ENCODE measurements at places on chromosomes 4 and X. TPM values are rescaled to one million over a fixed set of nuclear protein-coding genes. Genes with fewer than 3 reads are reported as not detected.

GRCh38 chr4:79958466-79959264, 114.4 kb downstream of the ANTXR2 start:
- DNase-seq: no peak

DNA sequence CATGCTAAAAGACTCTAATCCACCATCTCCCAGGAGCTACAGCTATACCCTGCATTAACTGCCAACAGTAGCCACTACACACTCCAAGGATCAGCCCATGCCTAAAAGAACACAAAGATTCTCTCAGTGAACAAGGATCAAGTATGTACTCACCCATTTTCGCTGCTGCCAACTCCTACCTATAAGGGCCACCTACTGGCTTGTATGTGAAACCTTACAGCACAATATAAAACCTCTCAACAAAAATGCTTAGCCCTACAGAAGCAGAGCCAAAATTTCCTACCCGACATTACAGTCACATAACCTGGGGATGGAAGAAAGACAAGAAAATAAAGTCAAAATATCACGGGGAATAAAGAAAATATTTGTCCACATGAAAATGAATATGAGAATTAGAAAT, 562.8 kb upstream of the POU3F4 start:
- DNase-seq: peak; percentile 32

Gene FMR1NB
- not detected for total RNA-seq

DNA sequence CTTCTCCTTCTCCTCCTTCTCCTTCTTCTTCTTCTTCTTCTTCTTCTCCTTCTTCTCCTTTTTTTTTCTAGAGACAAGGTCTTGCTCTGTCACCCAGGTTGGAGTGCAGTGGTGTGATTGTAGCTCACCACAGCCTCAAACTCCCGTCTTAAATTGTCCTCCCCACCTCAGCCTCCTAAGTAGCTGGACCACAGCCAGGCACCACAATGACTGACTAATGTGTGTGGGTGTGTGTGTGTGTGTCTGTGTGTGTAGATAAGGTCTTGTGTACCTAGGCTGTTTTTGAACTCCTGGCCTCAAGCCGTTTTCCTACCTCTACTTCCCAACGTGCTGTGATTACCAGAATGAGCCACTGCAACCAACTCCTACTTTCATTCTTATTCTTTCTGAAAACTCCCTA, 390.9 kb downstream of the ADAM29 start:
- DNase-seq: peak; percentile 37

DNA sequence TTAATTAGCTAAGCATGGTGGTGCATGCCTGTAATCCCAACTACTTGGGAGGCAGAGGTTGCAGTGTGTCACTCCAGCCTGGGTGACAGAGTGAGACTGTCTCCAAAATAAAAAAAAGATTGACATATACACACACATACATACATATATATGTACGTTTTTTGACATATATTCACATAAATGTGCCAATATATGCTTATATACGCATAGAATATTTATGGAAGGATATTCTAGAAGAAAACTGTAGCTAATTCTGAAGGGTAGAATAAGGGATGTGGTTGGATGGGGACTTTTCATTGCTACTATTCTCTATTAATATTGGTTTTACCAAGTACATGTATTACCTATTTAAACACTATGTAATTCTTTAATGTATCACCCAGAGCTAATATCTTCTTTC, 19.7 kb downstream of the ZGRF1 start:
- no peak for DNase-seq

Gene RAB40A
- 0.07 TPM for total RNA-seq

GRCh38 chr4:179398414-179398813, 1956.2 kb upstream of the AGA start:
- DNase-seq: no peak

DNA sequence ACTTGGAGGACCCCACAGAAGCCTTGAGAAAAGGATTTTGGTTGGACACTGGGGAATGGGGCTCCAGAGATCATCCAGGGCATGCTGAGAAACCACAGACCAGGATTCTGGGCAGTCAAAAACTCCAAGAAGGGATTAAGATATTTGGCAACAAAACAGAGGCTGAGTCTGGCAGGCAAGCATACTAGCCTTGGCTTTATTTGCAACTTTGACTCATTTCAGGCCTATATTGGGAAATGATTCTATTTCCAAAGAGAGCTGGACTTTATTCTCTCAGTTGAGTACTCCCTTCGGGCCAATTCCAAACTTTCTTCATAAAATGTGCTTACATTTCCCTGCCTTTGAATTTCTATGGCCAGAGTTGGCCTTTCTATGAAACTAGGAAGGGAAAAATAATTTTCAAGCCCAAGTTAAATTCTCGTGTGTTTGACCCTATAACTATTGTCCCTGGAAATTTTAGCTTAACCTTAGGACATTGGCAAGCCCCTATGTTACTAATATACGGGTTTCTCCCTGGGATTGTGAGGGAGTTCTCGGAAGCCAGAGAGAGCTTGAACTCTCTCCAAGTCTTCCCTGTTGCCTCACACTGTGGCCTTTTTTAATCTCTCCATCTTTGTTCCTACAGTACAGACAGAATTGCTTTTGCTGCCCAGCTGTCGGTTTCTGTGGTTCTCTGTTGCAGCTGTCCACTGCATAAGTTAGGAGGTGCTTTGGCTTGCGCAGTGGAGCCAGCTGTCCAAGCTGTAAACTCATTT, 112.6 kb upstream of the FAM9A start:
- DNase-seq: peak; percentile 3

GRCh38 chr4:65561164-65561563, 109.1 kb downstream of the EPHA5 start:
- DNase-seq: no peak
